ENCODE measurements at places on chromosomes 12 and 14.

- peak; percentile 72 for DNase-seq
Measured at GRCh38 chr12:96195845-96196451, 1.8 kb downstream of the ELK3 start.

DNA sequence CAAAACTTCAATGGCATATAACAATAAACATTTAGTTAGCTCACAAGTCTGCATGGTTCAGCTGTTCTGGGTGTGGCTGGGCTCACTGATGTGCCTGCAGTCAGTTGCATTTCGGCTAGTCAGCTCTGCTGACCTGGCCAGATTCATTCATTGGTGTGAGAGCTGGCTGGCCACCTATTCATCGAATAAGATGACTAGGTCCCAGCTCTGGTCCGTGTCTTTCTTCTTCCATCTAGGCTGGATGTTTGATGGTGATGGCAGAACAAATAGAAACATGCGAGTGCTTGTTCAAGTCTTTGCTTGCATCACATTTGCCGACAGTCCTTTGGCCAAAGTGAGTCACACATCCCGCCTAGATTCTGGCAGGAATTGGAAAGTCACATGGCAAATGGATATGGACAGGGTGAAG, 203.3 kb upstream of the CRY1 start:
- DNase-seq = peak; percentile 63

DNA sequence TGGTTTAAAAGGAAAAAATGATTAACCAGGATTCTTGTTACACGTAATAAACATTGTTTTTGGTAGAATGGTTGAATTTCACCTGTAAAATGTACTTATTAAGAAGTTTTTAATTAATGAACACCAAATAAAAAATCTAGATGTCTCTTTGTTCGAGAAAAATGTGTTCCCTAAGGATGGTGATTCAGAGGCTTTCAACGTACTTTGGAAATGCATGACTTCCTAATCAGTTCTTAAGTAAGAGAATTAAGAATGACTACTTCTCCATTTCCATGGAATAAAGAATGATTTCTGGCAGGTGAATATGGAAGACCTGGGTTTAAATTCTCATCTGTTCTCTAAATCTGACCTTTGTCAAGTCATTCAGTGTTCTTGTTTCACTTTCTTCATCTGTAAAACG, 428.6 kb downstream of the KCNH5 start:
- peak; percentile 13 for DNase-seq

- no peak for DNase-seq
Measured at GRCh38 chr12:96172981-96173380, 21.2 kb upstream of the ELK3 start.

- DNase-seq = peak; percentile 95
Measured at GRCh38 chr12:53770281-53770680, 18.5 kb upstream of the CISTR start.

DNA sequence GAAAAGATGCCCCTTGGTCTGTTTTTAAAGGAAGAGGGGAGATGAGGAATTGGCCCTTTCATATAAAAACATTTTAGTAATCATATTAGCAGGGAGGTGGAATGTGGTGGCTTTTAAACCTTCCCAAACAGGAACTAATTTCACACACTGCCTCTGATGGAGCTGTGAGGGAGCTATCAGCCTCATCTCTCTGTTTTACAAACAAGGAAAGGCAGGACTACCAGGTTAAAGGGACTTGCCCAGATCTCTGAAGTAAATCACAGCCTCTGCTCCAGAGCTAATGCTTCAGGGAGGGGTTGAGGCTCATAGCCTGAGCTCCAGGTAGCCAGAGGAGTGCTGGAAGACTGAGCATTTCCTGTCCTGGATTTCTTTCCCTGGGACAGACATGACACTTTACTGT, 1.1 kb upstream of the BMP4 start:
- DNase-seq = no peak

DNA sequence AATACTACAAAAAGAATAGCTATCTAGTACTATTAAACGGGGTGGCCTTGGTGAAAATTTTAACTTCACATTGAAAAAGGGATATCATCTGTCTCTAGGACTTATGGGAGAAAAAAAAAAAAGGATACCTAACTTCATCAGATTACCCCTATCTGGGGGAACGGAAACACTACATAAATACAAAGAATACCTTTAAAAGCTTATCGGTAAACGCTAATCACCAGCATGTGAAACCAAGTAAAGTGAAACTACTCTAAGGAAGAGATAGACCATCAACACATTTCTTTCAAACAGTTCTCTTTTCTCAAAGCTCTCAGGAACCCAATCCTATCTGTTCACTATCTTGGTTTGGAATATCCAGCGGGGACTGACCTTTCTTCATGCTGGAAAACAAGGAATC, 3.5 kb downstream of the KICS2 start:
- DNase-seq = no peak

GRCh38 chr12:128743916-128744315, 79.8 kb downstream of the SLC15A4 start:
- DNase-seq = no peak

- DNase-seq = peak; percentile 96
Measured at GRCh38 chr12:132046561-132046960, 96.8 kb downstream of the EP400 start.

DNA sequence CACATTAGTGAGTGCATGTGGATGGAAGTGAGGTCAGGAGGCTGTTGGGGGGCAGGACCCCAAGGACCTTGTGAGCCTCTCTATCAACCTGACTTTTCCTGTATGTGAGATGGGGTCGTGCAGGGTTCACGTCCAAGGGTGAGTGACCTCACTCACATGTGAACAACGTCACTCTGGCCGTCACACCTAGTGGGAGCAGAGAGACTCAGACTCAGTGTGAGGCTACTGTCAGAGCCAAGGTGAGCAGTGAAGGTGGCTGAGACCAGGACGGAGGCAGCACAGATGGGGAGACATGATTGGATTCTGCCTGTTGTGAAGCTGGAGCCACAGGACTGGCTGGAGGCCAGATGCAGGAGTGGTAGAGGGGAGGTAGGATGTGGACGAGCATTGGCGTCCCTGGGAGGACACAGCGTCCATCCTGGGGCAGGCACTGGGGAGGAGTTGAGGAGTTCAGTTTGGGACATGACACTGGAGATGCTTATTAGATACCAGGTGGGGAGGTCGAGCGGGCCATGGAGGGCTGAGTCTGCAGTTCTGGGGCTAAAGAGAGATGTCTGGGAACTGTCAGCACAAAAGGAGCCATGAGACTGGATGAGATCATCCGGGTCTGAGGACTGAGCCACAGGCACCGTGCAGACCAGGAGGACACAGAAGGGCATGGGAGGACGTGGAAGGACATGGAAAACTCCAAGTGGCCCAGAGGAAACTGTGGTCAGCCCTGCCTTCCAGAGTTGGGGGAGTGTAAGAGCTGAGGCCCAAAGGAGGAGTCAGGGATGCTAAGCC, 92.8 kb downstream of the LGMN start:
- DNase-seq = no peak

All from iris pigment epithelial cell (primary cell).